IPS DF 19.7 (cell line): ENCODE measurements at places on chromosomes 7 and 10.

DNA sequence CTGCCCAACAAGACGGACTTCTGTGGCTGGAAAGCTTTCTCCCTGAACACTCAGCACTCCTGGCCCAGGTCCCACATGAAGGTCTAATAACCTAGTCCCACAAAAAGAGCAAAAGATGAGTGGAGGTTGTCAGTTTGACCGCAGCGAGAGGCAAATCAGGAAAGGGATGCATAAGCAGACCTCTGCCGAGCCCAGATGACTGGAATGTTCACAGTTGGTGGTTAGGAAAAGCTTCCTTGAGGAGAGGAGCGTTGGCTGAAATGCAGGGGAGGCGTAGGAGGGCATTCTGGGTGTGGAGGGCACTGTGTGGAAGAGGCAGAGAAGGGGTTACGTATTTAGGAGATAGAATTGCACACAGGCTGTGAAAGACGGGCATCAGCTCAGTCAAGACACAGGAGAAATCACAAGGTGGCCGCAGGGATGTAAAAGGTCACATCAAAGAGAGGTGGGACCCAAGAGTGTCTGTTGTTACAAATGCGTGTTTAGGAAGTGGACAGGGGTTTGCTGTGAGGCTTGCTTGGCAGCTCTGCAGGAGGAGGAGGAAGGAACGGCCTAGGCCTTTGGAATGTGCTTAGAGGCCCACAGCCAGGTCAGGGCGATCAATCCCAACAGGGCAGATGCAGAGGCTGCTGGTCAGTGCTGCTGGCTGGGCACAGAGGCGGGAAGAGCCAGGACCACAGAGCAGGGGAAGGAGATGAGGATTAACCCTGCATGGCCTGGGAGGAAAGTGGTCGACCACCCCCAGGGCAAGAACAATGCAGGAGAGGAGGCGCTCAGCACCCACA, 133.5 kb downstream of the VIPR2 start:
- DNase-seq = no peak

- no peak for DNase-seq
Measured at GRCh38 chr7:70615066-70615606, 516.8 kb upstream of the GALNT17 start.

DNA sequence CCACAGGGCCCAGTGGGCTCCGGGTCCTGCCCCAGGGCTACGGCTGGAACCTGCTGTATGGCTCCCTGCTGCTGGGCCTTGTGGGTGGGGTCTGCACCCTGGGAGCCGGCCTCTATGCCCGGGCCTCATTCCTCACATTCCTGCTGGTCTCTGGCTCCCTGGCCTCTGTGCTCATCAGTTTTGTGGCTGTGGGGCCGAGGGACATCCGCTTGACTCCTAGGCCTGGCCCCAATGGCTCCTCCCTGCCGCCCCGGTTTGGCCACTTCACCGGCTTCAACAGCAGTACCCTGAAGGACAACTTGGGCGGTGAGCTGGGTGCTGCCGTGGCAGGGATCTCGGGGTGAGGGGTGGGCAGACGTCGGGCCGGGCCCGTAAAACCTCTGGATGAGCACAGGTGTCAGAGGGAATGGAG, 4.4 kb downstream of the SLC12A9 start:
- no peak for DNase-seq

DNA sequence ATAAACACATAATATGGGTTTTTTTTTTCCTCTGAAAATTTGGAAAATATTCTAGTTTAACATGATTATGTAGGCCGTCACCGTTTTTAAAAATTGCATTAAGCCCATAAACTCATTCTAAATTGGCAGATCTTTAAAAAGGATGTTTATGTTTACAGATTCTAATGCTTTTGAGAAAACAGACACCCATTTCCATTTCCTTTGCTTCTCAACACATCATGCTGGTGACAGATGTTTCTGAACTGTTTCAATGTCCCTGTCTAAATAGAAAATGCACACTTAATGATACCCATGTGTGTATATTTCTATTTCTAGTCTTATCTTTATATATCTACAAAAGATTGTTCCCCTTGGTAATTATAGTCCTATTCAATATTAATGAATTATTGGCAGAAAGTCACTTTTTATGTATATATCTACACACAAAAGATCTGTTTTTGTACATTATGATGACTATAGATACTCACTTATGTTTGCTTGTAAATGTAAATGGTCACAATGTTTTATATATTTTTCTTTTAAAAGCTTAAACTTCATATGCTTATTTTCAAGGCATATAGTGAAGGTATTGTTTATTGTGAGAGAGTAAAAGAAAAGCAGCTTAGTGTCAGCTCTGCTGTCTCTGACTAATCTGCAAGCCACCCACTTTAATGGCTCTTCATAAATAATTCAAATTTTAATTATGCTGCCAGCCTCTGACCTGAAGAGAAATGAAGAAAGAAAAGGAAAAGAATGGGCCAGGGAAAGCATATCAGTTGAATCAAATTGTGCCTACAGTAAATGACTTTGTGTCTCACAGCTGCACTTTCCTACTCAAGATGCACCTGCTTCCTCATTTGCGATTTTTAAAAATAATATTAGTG, 179.4 kb downstream of the CACNA2D1 start:
- DNase-seq = no peak

GRCh38 chr7:75626954-75627353, 111.8 kb downstream of the HIP1 start:
- no peak for DNase-seq

- DNase-seq = no peak
Measured at GRCh38 chr7:93036807-93037206, 81.0 kb downstream of the SAMD9 start.

DNA sequence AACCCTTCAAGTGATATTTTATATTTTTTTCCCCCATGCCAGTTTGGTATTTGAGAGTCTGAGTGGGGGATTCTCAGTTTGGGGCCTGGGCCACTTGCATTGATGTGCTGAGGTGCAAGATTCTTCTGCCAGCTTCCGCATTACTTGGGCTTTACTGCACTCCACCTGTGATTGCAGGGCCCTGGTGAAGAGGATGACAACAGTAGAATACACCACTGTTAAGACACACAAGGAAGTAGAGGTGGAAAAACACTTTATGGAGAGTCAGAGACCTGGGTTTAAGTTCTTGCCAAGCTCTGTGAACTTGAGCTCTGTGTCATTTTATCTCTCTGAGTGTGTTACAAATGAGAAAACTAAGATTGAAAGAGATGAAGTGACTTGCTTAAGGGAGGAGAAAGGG, 209.4 kb downstream of the LRMDA start:
- DNase-seq = no peak

GRCh38 chr10:5973069-5973468, 4.3 kb downstream of the IL15RA start:
- DNase-seq = no peak

DNA sequence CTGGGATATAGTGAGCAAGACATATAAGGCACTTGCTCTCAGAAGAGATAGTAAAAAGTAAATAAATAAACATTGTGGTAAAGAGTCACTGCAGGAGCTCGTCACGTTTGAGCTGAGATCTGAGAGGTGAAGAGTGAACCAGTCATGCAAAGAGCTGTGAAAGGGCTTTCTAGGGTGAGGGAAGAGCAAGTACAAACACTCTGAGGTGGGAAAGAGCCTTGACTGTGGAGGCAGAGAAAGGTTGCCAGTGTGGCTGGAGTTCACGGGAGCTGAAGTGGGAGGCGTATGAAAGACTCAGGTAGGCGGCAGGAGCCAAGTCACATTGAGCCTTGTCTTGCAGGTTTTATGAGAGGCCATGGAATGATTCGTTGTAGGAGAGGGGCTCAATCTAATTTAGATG, 141.0 kb downstream of the C1GALT1 start:
- no peak for DNase-seq

DNA sequence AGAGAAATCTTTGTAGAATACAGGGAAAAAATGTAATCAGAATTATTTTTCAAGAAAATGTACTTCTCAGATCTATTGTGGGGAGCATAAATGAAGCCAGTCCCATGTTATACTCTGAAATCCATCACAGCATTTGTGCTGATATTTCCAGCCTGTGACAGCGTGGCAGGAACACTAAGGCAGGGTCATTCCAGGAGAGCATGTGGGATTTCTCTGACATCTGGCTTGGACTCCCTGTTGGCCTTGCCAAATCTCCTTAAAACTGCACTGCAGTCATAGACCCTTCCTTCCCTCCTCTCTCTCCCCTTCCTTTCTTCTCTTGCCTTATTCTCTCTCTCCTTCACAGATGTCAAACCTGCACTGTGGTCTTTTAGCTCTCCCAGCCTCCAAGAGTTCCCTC, 6.5 kb upstream of the TSPAN13 start:
- no peak for DNase-seq

DNA sequence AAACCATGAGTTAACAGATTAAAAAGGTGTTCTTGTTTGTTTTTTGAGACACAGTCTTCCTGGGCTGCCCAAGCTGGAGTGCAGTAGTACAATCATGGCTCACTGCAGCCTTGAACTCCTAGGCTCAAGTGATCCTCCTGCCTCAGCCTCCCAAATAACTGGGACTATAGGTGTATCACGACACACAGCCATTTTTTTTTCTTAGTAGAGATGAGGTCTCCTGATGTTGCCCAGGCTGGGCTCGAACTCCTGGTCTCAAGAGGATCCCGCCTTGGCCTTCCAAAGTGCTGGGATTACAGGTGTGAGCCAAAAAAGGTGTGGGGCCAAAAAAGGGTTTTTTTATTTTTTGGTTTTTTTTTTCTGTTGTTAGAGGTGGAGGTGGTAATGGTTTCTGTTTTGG, 29.3 kb downstream of the KMT2C start:
- no peak for DNase-seq

GRCh38 chr10:25451401-25451800, 276.6 kb downstream of the GPR158 start:
- DNase-seq = no peak

- no peak for DNase-seq
Measured at GRCh38 chr7:29864656-29865055, 58.3 kb downstream of the WIPF3 start.
